Right forelimb (tissue), 1 donor: ENCODE measurements at places on chromosomes 1 and 21.

- DNase-seq: no peak
Measured at GRCh38 chr21:46025113-46025770, 43.7 kb downstream of the COL6A1 start.

GRCh38 chr1:34833711-34834110, 25.8 kb downstream of the SMIM12 start:
- no peak for DNase-seq

- no peak for DNase-seq
Measured at GRCh38 chr21:31273278-31273677, 70.8 kb downstream of the TIAM1 start.

DNA sequence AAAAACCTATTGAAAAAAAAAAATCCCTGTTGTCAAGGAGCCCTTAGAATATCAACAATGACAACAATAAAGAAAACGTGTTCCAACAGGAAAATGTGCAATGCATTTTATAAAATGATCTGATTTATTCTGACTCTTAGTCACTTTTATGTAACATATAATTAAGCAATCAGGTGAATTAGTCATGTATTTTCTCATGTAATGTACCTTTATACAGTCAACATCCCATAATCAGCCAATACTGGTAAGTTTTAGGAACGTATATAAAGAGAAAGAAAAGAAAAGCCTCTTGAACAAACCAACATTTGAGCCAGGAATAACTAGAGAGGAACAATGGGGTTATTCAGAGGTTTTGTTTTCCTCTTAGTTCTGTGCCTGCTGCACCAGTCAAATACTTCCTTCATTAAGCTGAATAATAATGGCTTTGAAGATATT, at the start of gene CLCA4:
CLCA4 (plus strand) TSS at position 292 of the 435 bp plus-strand sequence; CDS start at position 334, 42 bp downstream.
- DNase-seq: no peak

- no peak for DNase-seq
Measured at GRCh38 chr1:59079434-59080140, 217.3 kb upstream of the FGGY start.

DNA sequence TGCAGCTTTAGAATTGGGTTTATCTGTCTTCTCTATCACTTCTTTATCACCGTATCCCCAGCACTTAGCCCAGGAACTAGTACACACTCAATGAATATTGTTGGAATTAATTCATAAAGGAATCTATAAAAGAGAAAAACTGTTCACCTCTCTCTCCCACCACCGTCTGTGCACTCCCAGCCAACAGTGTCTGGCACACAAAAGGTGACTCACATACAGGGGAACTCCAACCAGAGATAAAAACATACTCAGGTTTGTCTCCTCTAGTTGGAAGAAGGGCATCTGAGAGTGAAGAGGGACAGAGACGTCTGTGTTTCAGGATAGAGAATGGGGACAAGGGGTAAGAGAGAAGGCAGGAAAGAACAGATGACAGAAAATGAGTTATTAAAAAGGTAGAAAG, 10.0 kb downstream of the ITLN1 start:
- DNase-seq: no peak

GRCh38 chr1:222187566-222188332, 360.2 kb downstream of the HHIPL2 start:
- no peak for DNase-seq

GRCh38 chr1:234912548-234913277, 215.9 kb downstream of the TOMM20 start:
- DNase-seq: no peak

DNA sequence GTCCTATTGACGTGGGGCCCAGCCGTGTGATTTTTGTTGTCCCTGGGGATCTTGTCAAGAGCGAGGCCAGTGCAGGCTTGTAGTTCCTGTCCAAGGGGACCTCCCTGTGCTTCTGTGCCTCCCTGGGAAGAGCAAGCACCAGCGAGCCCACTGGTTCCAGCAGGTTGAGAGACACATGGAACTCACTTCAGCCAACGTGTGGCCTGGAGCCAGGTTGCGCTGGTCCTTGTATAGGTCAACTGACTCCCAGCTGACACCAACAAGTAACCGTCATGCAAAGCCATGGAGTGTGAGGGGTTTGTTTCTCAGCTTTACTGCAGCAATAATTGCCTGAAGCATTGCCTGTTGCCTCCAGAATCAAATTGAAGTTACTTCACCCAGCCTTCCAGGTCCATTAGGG, 63.0 kb downstream of the DISP3 start:
- DNase-seq: no peak

- no peak for DNase-seq
Measured at GRCh38 chr1:187794561-187794960, 965.8 kb downstream of the PLA2G4A start.

- no peak for DNase-seq
Measured at GRCh38 chr1:108570128-108570527, 10.2 kb downstream of the EEIG2 start.

- DNase-seq: peak; percentile 97
Measured at GRCh38 chr1:150213170-150214098, 22.5 kb downstream of the ANP32E start.

- no peak for DNase-seq
Measured at GRCh38 chr1:245600658-245601057, 445.9 kb downstream of the KIF26B start.

DNA sequence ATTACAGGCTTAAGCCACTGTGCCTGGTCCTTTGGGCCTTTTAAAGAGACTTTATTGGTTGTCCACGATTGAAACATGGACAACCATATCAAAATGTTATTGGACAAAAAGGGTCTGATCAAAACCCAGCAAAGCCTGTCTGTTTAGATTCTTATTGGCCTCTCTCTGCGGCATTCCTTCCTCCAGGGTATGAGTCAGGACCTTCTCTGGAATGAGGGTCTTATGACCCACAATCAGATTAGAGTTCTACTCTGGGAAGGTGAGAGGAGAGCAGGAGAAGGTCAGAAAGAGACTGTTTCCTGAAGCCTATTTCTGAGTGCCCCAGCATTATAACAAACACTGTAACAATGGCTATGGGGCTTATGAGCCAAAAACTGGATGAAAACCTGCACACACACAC, 7.9 kb downstream of the LURAP1 start:
- no peak for DNase-seq

DNA sequence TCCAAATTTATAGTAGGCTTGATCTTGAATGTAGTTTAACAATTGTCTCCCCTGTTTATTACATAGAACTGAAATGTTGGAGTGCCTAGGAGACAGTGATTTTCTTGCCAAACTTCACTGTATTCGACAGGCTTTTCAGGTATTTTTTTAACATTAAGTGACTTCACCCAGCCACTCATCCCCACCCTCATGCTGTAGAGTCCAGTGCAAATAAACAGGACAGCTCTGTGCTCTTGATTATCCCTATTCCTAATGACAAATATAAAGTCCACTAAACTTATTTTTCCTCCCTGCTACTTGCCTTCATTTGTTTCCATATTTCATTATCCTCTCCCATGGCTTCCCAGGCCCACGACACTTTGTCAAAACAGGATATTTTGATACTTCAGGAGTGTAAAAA, 29.2 kb upstream of the NEXN start:
- no peak for DNase-seq

- DNase-seq: no peak
Measured at GRCh38 chr1:172795741-172796140, 136.8 kb downstream of the FASLG start.

GRCh38 chr1:30044656-30045144, 678.7 kb downstream of the MATN1 start:
- no peak for DNase-seq

DNA sequence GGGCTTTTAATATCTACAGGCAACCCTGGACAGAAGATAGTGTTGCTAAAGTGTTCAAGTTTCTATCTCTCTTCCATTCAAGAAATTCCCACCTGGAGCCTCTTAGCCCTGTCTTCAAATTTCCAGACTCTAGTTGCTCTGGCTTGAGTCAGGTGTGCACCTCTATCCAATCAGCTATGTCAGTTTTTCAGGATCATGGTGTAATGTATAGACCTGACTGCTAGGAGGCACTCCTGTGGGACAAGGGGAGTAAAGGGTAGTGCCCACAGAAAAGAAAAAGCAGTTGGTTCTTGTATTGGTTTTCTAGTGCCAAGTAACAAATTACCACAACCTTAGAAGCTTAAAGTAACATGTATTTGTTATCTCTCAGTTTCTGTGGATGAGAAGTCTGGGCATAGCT, 6.2 kb upstream of the ZRANB2 start:
- no peak for DNase-seq

DNA sequence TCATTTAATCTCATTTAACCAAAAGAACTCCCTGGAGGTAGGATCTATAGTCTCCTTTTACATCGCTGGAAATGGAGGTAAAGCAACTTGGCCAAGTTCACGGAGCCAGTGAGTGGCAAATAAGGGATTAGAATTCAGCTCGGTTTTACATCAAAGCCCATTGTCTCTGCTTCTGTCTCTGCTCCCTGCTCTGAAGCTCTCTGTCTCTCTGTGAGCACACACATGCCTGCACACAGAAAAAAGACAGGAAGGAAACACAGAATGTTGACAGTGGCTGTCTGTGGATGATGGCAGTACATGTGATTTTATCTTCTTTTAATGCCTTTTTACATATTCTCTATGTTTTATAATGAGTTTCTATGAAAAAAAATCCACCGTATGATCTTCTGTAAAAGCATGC, 8.9 kb upstream of the DHRS3 start:
- no peak for DNase-seq

GRCh38 chr1:163347106-163347505, 25.4 kb downstream of the NUF2 start:
- DNase-seq: no peak

- DNase-seq: no peak
Measured at GRCh38 chr1:220797553-220797952, 10.8 kb downstream of the MTARC1 start.

GRCh38 chr1:75672528-75673393, 51.7 kb upstream of the ACADM start:
- DNase-seq: no peak

GRCh38 chr1:81809808-81810207, 9.1 kb downstream of the ADGRL2 start:
- DNase-seq: no peak

DNA sequence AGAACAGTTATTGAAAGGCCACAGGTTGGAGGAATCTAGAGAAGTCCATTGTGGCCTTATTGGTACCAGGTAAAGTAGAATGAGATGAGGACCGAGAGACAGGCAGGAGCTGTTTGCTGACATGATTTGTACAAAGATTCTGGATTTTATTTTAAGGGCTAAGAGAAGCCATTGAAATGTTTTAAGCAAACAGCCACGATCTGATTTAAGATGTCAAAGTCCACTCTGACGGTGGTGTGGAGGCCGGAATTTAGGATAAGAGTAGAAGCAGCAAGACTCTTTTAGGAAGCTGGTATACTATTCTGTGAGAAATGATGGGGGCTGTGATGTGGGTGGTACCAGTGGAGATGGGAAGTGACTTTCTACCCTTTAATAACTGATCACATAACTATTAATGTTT, 418.5 kb downstream of the DPYD start:
- no peak for DNase-seq

GRCh38 chr1:212609701-212610574, 1.4 kb downstream of the ATF3 start:
- DNase-seq: no peak

GRCh38 chr1:246291127-246291526, 216.0 kb downstream of the SMYD3 start:
- no peak for DNase-seq

DNA sequence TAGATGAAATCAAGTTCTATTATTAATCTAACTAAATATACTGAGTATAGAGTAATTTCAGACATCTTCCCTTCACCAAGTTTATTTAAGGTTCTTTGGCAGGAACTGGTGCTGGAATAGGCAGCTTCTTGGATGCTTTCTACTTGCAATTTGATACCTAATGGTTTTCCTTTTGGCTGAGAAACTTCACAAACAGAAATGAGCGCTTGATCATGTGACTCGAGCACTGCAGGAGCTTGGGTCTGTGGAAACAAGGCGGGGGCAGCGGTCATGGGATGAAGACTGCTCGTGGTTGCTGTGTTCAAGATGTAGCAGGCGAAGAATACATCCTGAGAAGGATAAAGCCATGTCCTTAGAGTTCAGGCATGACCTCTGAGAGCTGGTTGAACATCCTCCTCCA, 136.8 kb downstream of the PTPRC start:
- DNase-seq: no peak

GRCh38 chr1:64396817-64397216, 73.1 kb upstream of the CACHD1 start:
- no peak for DNase-seq

DNA sequence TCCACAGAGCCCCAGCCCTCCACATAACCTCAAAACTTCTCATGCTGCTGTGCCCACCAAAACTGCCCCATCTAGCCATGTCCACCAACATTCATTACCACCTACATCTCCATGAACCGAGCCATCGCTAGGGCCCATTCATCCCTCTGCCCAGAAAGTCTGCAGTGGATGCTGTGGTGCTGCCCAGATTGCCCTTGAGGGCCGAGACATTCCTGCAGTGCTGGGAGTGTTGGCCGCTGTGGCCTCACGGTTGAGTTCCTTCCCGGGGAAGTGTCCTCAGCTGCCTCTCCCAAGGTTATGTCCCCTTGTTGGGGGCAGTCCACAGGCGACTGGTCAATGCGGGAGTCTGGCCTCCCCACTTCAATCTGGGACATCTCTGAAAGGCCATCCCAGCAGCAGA, 30.3 kb upstream of the DMBX1 start:
- no peak for DNase-seq

- no peak for DNase-seq
Measured at GRCh38 chr1:155008015-155008941, 5.7 kb downstream of the ZBTB7B start.

- DNase-seq: no peak
Measured at GRCh38 chr21:39353295-39353694, 4.4 kb upstream of the HMGN1 start.

DNA sequence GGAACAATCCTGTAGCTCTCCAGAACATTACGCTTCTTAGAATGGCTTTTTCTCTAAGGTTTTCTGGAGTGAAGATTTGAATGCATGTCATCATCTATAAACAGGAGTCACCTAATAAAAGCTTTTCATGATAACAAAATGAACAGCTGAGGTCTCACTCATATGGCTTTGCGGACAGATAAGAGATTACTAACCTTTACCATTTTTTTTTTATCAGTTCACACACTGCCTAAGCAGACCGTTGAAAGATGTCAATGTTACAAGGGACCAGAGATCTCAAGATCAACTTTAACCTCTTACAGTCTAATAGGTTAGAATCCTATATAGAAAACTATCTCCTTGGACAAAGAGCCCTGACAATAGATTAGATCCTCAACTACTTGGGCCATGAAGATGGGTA, 41.4 kb downstream of the SCMH1 start:
- DNase-seq: no peak

GRCh38 chr1:40183055-40183710, 22.0 kb downstream of the RLF start:
- DNase-seq: no peak
